Lower leg skin (tissue), 4 donors: ENCODE measurements at places on chromosomes 2 and 18. TPM values are rescaled to one million over a fixed set of nuclear protein-coding genes. Genes with fewer than 3 reads are reported as not detected.
A peak's percentile ranks its signal among the peaks of the same experiment; 100 is the strongest.

OSR1 gene
- total RNA-seq, result 16.2 TPM

GRCh38 chr2:81007104-81007503, 702.6 kb upstream of the LRRTM1 start:
- DNase-seq, result no peak

GRCh38 chr2:673615-674320, 3.4 kb downstream of the TMEM18 start:
- no peak for DNase-seq

DNA sequence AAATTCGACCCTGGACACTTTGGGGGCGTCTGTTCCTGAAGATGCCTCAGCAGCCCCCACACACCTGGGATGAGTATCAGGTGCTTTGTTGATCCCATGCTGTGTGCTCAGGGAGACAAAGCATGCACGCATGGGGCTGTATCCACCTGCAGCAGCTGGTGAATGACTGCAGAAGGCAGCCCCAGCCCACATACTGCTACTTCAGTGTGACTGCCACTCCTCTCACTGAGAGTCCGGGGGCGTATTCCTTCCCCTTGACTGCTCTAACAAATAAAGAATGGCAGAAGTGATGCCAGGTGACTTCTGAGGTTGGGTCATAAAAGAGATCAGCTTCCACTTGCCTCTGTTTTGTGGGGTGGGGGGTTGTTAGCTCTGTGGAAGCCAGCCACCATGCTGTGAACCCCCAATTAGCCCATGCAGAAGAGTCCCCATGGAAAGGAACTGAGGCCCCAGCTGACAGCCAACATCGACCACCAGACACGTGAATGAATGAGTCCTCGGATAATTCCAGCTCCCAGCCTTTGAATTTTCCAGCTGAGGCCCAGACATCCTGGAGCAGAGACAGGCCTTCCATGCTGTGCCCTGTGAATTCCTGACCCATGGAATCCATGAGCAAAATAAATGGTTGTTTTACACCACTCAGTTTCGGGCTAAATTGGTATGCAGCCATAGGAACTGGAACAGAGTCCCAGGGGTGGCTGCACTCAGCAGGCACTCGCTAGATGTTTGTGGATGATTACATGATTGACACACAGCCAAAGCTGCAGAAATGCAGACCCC, 289.3 kb downstream of the CELF4 start:
- DNase-seq, result no peak

GRCh38 chr2:3780477-3781402, 77.4 kb downstream of the DCDC2C start:
- DNase-seq, result peak; percentile 81
